ENCODE measurements at places on chromosomes 4 and X. TPM values are rescaled to one million over a fixed set of nuclear protein-coding genes. Genes with fewer than 3 reads are reported as not detected.

PRRG3 gene
- 28.6 TPM for polyA plus RNA-seq

BEX5 gene
- polyA plus RNA-seq = not detected

- no peak for DNase-seq
Measured at GRCh38 chr4:168610911-168611530, 114.2 kb downstream of the PALLD start.

GRCh38 chr4:146342600-146343192 is 128.4 kb downstream of the REELD1 start:
- DNase-seq = peak; percentile 14

KCNIP4 gene
- 0.97 TPM for polyA plus RNA-seq

SERPINA7 gene
- polyA plus RNA-seq = not detected

DNA sequence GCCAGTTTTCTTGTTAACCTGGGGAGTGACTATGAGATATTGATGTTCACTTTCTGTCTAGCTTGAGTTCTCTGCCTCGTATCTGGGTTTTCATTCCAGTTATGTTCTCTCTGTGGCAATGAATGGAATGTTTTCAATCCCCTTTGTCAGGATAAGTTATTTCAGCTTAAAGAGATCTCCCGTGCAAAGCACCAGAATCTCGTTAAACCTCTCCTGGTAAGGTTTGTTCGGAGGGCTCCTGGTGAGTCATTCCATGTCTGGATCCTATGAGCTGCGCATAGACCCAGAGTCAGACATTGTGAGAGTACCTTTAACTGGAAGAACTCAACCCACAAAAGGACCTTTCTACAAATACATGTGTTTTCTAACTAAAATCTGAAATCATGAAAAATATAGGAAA is 51.0 kb downstream of the KDR start:
- no peak for DNase-seq

KCTD8 gene
- 0.09 TPM for polyA plus RNA-seq

DNA sequence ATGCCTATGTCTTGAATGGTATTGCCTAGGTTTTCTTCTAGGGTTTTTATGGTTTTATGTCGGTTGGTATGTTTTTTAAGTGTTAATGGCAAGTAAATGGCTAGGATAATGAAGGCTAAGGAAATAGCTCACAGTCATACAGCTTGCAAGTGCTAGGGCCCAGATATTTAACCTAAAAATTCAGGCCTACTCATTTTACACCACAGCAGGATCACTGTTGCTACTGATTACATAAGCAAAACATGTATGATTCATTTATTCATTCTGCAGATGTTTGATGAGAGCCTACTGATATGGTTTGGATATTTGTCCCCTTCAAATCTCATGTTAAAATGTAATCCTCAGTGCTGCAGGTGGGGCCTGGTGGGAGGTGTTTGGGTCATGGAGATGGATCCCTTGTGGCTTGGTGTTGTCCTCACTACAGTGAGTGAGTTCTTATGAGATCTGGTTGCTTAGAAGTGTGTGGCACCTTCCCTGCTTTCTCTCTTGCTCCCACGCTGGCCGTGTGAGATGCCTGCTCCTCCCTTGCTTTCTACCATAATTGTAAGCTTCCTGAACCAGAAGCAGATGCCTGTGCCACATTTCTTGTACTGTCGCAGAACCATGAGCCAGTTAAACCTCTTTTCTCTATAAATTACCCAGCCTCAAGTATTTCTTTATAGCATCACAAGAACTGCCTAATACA is 175.5 kb downstream of the MAPK10 start:
- no peak for DNase-seq

TMPRSS11A gene
- polyA plus RNA-seq = 0.05 TPM

- DNase-seq = no peak
Measured at GRCh38 chr4:175253184-175253902, 335.2 kb downstream of the ADAM29 start.

EVC2 gene
- polyA plus RNA-seq = 4.3 TPM

DNA sequence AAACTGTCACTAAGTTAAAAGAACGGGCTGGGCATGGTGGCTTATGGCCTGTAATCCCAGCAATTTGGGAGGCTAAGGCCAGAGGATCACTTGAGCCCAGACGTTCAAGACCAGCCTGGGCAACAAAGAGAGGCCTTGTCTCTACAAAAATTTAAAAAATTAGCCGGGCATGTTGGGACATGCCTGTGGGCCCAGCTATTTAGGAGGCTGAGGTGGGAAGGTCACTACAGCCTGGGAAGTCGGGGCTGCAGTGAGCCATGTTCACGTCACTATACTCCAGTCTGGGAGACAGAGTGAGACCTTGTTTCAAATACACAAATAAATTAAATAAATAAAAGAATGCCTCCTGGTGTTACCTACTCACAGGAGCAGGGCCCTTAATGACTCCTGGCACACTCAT is 69.5 kb downstream of the APBB2 start:
- no peak for DNase-seq

GPC4 gene
- 95.4 TPM for polyA plus RNA-seq

- no peak for DNase-seq
Measured at GRCh38 chr4:25867781-25868294, 5.0 kb upstream of the SEL1L3 start.

DNA sequence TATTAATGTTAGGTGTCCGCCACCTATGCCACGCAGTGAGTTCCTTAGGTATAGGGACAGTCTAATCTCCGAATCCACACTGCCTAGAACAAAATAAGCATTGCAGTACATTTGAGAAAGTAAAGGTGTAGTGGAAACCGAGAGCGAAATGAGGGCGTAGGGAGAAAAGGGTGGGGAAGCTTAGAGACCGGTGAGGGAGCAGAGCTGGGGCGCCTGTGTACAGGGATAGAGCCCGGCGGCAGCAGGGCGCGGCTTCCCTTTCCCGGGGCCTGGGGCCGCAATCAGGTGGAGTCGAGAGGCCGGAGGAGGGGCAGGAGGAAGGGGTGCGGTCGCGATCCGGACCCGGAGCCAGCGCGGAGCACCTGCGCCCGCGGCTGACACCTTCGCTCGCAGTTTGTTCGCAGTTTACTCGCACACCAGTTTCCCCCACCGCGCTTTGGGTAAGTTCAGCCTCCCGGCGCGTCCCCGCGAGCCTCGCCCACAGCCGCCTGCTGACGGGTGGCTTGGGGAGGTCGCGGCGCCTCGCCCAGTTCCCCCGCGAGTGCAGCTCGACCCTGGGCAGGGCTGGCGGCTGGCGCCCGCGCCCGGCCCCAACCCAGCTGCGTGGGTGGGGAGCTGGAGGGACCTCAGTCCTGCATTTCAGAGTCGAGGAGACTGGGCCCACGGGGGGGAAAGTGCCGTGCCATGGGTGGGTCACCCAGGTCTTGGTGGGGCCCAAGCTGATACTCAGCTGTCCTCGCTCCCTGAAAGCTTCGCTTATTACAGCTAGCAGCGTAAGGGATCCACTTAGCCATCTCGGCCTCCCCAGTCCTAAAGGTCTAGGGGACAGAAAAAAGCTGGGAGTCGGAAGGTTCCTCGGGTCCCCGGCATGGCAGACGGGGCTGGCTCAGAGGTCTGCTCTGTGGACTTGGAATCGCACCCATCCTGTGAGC is at the start of gene ANXA3:
Gene ANXA3 (plus strand): TSS at position 351 of the 932 bp plus-strand sequence. CDS start 2,704 bp downstream, outside the sequence.
- DNase-seq = no peak

- no peak for DNase-seq
Measured at GRCh38 chr4:25421816-25422525, 44.9 kb downstream of the ANAPC4 start.

- no peak for DNase-seq
Measured at GRCh38 chr4:176656108-176656507, 136.6 kb downstream of the VEGFC start.

- DNase-seq = no peak
Measured at GRCh38 chrX:46642145-46642544, 68.6 kb downstream of the CHST7 start.

GRCh38 chr4:88756149-88756548 is 58.5 kb upstream of the NAP1L5 start:
- DNase-seq = no peak

CSAG2 gene
- polyA plus RNA-seq = not detected

- no peak for DNase-seq
Measured at GRCh38 chrX:130523460-130524394, 121.9 kb downstream of the RBMX2 start.

DNA sequence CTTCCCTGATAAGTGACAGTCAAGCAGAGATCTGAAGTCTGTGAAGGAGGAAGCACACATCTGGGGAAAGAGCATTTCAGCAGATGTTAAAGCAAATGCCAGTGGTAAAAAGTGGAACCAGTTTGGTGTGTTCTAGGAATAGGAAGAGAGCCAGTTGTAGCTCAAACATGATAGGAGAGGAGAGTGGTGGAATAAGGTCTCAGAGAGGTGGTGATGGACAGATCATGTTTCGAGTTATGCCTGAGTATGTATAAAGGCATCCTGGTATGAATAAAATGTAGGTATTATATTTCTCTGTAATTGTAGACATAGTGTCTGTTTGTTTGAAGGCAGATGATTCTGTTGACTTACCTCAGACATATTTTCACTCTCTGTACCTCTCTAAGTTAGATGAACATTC is 89.1 kb downstream of the LARP7 start:
- no peak for DNase-seq

DNA sequence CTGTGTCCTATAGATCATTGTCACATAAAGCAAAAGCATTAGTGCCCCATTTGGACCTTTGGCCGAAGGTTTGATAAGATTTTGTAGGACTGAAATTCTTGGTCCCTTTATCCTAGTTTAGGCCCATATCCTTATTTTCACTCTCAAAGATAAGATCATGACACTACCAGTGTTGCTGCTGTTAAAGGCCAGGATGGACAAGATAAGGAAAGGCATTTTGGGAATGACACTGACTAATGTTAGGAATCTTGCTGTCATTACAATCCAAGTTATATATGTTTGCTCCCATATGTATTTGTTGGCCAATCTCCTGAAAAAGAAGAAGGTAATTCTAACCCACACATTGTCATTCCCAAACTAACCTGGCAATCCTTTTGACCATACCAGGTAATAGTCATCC is 101.3 kb upstream of the VAMP7 start:
- no peak for DNase-seq

POU3F4 gene
- polyA plus RNA-seq = not detected

- DNase-seq = no peak
Measured at GRCh38 chr4:15786743-15787142, 8.6 kb downstream of the CD38 start.

DNA sequence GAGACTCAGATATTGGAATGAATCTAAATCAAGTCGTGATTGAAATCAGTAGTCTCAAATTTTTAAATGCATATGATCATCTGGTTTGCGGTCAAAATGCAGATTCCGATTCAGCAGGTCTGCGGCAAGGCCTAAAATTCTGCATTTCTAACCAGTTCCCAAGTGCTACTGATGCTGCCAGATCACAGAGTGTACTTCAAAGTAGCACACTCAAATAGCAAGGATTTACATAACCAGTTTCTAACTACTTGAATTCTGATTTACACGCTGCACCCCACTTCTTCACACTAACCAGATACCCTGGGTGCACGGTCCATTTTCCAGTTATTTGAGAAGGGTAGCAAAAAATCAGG is 752 bp downstream of the MBTPS2 start:
- DNase-seq = no peak

CRLF2 gene
- 0.08 TPM for polyA plus RNA-seq

USP46 gene
- polyA plus RNA-seq = 29.0 TPM

ALG13 gene
- polyA plus RNA-seq = 29.3 TPM

- DNase-seq = no peak
Measured at GRCh38 chr4:144785961-144786360, 140.0 kb downstream of the HHIP start.

DNA sequence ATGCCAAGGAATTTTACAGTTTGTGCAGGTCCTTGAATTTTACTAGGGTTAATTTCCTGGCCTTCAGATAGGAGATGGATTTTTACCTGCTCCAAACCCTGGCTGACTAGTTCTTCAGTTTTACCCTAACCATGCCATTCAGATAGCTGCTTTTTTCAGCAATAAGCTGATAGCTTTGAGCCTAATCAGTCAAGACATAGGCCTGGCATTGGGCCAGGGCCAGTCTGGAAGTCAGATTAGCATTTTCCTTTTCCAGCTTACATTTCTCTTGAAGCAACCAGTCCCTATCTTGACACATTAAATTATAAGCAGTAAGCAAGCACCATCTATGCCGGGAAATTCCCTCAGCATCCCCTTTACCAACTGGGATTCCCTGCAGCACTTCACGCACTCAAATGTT is 177.1 kb downstream of the ADGRA3 start:
- no peak for DNase-seq

- no peak for DNase-seq
Measured at GRCh38 chr4:64216741-64217140, 192.5 kb downstream of the TECRL start.

DNA sequence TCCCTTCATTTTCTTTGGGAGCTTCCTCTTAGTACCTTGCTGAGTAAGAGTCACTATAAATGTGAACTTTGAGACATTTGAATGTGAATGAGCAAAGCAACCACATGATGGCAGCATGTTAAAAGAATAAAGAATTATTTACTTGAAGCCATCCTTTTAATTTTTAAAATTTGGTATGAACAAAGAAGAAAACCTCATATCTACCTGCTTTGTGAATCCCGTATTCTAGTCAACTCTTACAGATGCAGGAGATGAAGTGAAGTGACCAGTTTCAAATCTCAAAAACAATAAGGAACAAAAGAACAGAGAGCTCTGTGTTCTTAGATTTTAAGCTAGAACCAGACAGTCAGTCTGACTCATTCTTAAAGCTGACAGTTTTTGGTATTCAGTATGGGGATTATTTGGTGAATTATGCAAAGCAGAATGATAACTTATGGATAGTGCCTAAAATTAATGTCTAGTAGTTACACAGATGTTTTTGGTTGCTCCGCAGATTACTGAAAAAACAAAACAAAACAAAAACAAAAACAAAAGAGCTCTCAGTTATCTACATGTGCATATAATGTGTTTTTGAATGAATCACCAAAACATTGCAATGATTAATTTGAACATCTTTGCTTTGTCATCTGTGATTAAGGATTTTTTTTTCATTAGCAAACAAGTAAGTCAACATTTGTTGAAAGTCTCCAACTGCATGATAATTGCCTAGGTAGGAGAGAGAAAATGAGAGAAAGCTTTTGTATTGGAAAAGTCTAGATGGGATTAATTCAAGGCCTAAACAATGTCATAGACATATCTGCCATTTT is 48.2 kb upstream of the H2AZ1 start:
- DNase-seq = no peak

PRRG1 gene
- polyA plus RNA-seq = 13.1 TPM

- no peak for DNase-seq
Measured at GRCh38 chr4:176872461-176872860, 79.7 kb upstream of the VEGFC start.

DNA sequence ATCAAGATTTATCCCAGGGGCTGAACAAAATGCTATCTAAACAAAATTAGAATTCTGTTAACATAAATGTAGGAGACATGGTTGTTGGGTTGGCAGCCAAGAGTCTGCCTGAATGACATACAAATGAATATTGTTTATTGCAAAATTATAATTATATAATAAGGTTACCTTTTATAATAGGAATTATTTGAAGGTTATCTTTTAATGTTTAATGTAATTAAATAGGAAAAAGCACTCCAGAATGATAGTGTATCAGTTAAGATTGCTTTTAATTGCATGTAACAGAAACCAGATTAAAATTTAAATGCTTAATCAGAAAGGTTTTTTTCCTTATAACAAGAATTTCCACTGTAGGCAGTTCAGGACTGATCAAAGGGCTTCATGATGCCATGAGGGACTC is 42.0 kb upstream of the STPG2 start:
- no peak for DNase-seq

PROM1 gene
- polyA plus RNA-seq = 56.0 TPM

CYBB gene
- 17.6 TPM for polyA plus RNA-seq

All from forelimb muscle (tissue), 1 donor.